ENCODE measurements at places on chromosomes 16 and 17. TPM values are rescaled to one million over a fixed set of nuclear protein-coding genes. Genes with fewer than 3 reads are reported as not detected.

Gene DNAI2
- not detected for total RNA-seq

Gene KRT14
- total RNA-seq = 0.29 TPM

Gene CA5A
- total RNA-seq = not detected

Gene CTRB2
- total RNA-seq = not detected

Gene SLC13A2
- 1.9 TPM for total RNA-seq

Gene GPRC5B
- 109 TPM for total RNA-seq

Gene TERB1
- not detected for total RNA-seq
